ENCODE measurements at places on chromosomes 3 and 15. TPM values are rescaled to one million over a fixed set of nuclear protein-coding genes. Genes with fewer than 3 reads are reported as not detected.
A peak's percentile ranks its signal among the peaks of the same experiment; 100 is the strongest.

The FAIM gene
- 24.1 TPM for total RNA-seq

DNA sequence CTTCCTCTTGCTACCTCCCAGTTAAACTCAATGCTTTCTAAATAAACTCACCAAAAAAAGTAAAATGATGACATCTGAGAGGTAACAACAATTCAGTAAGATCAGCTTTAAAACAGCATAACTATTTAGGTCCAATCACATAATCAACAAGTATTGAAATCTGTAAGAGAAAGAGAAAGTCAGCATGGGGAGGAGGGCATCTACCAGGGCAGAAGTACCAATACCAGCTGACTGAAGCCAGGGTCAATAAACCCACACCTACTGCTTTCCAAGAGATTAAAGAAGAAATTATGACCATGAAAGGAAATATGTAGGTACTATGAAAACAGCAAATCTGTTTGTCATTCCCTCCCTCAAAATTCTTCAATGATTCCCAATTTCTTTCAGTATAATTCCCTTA, 42.2 kb upstream of the IGF2BP2 start:
- H3K27ac ChIP-seq: no peak overlapping the region
- H3K36me3 ChIP-seq: no peaks in the 10 kb centered on the region
- DNase-seq: no peak

DNA sequence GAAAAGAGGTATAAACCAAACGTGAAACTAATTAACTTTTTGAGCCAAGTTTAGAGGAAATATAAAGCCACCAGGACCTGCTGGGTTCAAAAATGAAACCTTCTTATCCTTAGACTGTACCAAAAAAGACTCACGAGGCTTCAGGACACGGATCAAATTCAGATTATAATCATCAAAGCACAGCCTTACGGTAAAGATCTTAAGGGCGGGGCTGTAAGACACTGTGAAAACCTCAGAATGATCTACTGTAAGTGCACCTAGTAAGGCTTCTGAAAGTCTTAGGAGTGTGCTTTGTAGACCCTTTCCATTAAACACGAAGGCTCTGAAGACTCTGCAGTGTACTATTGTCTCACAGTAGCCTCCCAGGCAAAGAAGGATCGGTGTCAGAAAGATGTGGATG, 26.8 kb downstream of the TARS3 start:
- peaks cover 30% of the 10 kb centered on the region for H3K36me3 ChIP-seq
- no peak overlapping the region for H3K4me3 ChIP-seq
- no peak overlapping the region for H3K27ac ChIP-seq

DNA sequence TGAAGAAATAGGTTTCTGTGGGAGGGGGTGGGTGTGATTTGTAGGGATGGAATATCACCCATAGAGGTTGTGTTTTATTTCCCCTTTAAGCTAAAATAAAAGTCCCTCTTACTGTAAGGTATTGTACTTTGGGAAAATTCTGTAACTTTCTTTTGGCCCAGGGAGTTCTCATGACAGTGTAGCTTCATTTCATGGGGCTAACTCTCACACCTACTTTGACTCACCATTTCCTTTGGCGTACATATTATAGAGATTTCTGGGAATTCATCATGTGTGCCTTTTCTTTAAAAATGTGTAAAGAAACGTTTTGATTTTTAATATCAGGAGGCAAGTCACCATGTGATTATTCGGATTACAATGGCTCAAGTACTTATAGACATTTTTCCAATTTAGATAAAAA, 477.7 kb upstream of the CFAP20DC start:
- no peak for DNase-seq
- H3K4me1 ChIP-seq: no peaks in the 10 kb centered on the region
- no peaks in the 10 kb centered on the region for H3K27me3 ChIP-seq
- no peak overlapping the region for H3K27ac ChIP-seq
- no peaks in the 10 kb centered on the region for H3K36me3 ChIP-seq

GRCh38 chr3:40827226-40827625, 302.5 kb downstream of the ZNF621 start:
- H3K4me1 ChIP-seq: peaks cover 30% of the 10 kb centered on the region
- no peaks in the 10 kb centered on the region for H3K36me3 ChIP-seq
- no peaks in the 10 kb centered on the region for H3K27me3 ChIP-seq
- no peak for DNase-seq

The CDCP1 gene
- total RNA-seq: 15.3 TPM

The ZCWPW2 gene
- 0.81 TPM for total RNA-seq

DNA sequence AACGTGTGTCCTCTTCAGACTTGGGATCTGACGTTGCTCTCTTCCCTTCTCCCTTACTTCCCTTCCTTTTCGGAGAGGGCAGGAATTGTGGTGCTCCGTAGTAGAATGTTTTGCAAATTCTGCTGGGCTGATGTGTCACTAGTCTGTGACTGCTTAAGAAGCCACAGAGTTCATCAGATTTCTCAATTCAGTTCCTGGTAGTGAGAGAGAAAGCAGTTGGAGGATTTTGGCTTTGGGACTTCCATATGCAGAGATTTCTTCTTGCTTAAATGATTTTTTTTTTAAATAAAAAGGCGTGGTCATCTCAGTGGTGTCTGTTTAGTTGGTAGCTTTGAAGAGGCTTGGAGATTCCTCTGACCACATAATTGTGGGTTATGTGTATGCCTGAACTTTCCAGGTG, 10.1 kb downstream of the CEMIP start:
- no peaks in the 10 kb centered on the region for H3K4me1 ChIP-seq
- H3K27ac ChIP-seq: no peak overlapping the region
- H3K4me3 ChIP-seq: no peak overlapping the region

DNA sequence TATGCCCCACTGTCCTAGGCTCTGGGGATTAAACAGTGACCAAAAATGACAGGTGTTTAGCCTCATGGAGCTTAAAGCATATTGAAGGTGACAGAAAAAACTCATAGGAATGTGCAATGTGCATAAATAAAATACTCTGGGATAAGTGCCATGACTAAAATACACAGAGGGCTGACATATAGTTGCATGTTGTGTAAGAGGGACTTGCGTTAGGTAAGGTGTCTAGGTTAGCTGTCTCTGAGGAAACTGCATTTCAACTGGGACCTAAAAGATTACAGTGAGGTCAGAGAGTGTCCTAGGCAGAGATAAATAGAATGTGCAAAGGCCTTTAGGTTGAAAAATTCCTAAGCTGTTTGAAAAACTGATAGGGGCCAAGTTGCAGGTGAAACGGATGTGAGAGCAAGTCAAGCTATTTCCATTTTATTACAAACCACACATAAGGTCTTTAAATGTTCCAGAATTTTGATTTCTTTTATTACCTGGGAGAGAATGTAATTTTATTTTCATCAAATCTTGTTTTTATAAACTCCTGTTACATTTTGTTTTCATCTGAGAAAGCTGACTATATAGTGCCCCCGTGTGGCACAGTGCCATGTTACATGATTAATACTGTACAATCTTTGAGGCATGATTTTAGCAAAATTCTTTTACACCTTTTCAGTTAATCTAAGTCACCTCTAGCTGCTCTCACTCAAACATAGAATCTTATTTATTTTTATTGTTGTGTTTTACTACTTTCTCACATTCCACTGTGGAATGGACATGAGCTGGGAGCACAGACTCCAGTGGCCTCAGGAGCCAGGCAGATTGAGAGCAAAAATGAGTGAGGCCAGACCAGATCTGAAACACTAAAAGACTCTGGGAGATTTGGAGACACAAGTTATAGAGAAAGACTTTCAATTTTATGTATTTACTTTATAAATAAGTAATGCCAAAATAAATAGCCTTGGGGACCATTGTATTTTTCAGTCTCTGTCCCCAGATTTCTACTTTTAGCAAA, 259.6 kb upstream of the ZNF717 start:
- peaks cover 1% of the 10 kb centered on the region for H3K4me1 ChIP-seq
- no peak overlapping the region for H3K4me3 ChIP-seq
- no peaks in the 10 kb centered on the region for H3K36me3 ChIP-seq
- DNase-seq: peak; percentile 11

GRCh38 chr15:68411735-68412134, 20.2 kb downstream of the ITGA11 start:
- DNase-seq: no peak
- H3K27ac ChIP-seq: no peak overlapping the region
- no peaks in the 10 kb centered on the region for H3K4me1 ChIP-seq
- H3K36me3 ChIP-seq: no peaks in the 10 kb centered on the region
- H3K4me3 ChIP-seq: no peak overlapping the region

DNA sequence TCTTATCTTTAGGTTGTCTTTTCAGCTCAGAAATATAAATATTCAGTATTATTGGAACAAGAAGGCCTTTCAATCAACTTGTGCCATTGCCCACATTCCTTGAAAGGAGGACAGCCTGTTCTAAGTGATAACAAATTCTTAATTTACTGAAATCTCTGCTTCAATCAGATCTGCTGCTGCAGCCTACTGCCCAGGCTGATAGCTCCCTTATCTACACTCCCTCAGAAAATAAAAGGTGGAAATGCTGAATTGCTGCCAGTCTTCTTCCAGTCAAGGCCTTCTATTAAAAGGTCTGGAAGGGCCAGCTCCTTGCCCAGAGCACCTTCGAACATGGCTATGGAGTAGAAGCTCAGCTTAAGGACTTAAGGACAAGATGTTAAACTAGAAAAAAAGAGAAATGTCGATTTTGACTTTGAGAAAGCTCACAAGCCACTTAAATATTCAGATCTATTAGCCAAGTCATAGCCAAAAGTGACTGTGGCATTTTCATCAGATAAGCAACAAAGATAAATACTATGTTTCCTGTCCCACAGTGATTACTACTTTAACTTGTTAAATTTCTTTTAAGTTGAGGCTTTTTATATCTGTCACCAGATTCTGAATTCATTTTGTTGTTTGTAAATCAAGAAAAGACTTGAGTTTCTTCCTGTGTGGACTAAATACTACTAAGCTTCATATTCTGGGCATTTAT, 480.5 kb upstream of the CBLB start:
- H3K27ac ChIP-seq: no peak overlapping the region
- H3K4me3 ChIP-seq: no peak overlapping the region
- no peaks in the 10 kb centered on the region for H3K36me3 ChIP-seq
- DNase-seq: no peak
- peaks cover 3% of the 10 kb centered on the region for H3K4me1 ChIP-seq

DNA sequence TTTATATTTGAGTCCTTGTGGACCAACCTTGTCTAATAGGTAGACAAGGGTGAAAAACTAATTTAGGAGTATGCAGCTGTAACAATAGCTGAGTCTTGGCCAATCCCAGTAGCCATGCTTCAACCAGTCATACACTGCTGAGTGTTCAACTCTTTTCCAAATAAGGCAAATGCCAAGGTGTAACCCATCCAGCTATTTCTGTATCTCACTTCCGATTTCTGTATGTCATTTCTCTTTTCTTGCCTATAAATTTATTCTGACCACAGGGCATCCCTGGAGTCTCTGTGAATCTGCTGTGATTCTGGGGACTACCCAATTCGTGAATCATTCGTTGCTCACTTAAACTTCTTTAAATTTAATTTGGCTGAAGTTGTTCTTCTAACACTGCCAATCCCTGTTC, 93.2 kb downstream of the MAGI1 start:
- peaks cover 39% of the 10 kb centered on the region for H3K4me1 ChIP-seq
- H3K4me3 ChIP-seq: no peak overlapping the region
- H3K36me3 ChIP-seq: peaks cover 1% of the 10 kb centered on the region
- H3K27me3 ChIP-seq: no peaks in the 10 kb centered on the region

The HOMER2 gene
- total RNA-seq: 21.0 TPM

DNA sequence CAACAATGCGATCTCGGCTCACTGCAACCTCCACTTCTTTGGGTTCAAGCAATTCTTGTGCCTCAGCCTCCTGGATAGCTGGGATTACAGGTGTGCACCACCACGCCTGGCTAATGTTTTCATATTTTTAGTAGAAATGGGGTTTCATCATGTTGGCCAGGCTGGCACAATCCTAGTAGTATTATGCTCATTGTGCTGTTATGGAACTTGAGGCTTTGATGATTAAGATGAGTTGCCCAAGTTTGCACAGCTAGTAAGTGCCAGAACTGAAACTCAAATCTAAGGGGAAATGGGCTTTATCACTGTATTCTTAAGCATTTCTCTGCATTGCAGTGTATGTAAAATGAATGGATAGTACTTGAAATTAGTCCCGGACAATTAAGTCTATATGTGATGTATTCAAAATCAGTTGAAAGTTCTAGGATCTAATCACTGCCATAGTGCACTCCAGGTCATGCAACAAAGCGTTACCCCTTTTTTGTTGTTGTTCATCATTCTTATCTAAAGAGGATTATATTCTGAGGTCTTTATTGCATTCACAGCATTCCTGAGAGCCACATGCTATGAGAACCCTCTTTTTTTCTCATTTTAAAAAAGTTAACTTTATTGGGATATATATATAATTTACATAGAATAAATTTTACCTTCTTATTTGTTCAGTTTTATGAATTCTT, 378.7 kb upstream of the CNTN6 start:
- peaks cover 16% of the 10 kb centered on the region for H3K4me1 ChIP-seq
- no peaks in the 10 kb centered on the region for H3K36me3 ChIP-seq
- no peaks in the 10 kb centered on the region for H3K27me3 ChIP-seq
- H3K4me3 ChIP-seq: no peak overlapping the region
- no peak overlapping the region for H3K27ac ChIP-seq

- H3K36me3 ChIP-seq: no peaks in the 10 kb centered on the region
- H3K27ac ChIP-seq: no peak overlapping the region
- H3K27me3 ChIP-seq: no peaks in the 10 kb centered on the region
- DNase-seq: no peak
- no peak overlapping the region for H3K4me3 ChIP-seq
- H3K4me1 ChIP-seq: peaks cover 7% of the 10 kb centered on the region
Measured at GRCh38 chr3:94778289-94778688, 715.4 kb downstream of the NSUN3 start.

The GRAMD2A gene
- total RNA-seq: 4.0 TPM

The TM4SF18 gene
- 0.36 TPM for total RNA-seq

- peaks cover 12% of the 10 kb centered on the region for H3K4me1 ChIP-seq
- H3K4me3 ChIP-seq: no peak overlapping the region
- no peak for DNase-seq
- no peaks in the 10 kb centered on the region for H3K36me3 ChIP-seq
- no peaks in the 10 kb centered on the region for H3K27me3 ChIP-seq
Measured at GRCh38 chr3:152193673-152194267, 75.0 kb upstream of the MBNL1 start.

The KIF23 gene
- total RNA-seq: 26.5 TPM
